ENCODE measurements at places on chromosomes 11 and 22.

GRCh38 chr22:23200898-23201297 is 20.6 kb downstream of the BCR start:
- no peak for DNase-seq

DNA sequence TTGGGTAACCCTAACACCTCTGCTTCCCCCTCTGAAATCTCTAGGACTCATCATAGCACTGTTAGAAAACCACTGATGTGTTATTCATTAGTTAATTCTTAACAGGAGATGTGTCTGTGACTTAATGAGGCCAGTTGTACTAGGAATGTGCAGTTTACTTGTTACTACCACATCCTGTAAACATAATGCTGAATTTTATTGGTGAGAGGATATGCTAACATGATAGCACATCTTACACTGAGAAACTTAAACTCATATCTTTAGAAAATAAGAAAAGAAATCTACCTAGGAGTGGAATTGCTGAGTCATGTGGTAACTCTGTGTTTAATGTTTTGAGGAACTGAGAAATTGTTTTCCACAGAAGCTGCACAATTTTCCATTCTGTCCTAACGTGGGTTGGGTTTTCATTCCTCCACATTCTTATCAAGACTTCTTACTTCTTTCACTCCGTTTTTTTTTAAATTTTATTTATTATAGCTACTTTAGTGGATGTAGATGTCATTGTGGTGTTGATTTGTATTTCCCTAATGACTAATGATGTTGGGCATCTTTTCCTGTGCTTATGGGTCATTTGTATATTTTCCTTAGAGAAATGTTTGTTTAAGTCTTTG is 33.7 kb downstream of the RNF121 start:
- DNase-seq: no peak

- no peak for DNase-seq
These were observed 821.3 kb downstream of the BRD1 start for GRCh38 chr22:49006207-49007012.

- no peak for DNase-seq
These were observed 438.5 kb upstream of the FAT3 start for GRCh38 chr11:91786097-91786496.

DNA sequence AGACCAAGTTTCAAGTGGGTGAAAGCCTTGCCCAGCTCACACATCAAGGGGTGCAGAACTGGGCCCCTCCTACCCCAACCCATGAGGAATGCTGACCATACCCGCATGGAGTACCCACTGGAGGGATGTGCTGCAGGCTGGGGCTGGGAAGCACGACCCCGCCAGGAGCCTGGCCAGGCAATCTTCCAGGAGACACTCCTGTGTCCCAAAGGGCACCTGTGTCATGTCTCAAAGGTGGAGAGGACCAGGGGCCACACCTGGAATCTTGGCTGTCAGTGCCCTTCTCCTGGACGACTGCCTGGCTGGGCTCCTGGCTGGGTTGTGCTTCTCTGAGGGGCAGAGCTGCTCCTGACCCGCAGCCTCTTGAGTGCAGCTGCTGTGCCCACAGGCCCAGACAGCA is 6.7 kb downstream of the ARAP1 start:
- DNase-seq: no peak

All from trophoblast cell (in vitro differentiated cells and primary cell).